SJSA1 (cell line): ENCODE measurements at places on chromosomes 11 and 22. TPM values are rescaled to one million over a fixed set of nuclear protein-coding genes. Genes with fewer than 3 reads are reported as not detected.

DNA sequence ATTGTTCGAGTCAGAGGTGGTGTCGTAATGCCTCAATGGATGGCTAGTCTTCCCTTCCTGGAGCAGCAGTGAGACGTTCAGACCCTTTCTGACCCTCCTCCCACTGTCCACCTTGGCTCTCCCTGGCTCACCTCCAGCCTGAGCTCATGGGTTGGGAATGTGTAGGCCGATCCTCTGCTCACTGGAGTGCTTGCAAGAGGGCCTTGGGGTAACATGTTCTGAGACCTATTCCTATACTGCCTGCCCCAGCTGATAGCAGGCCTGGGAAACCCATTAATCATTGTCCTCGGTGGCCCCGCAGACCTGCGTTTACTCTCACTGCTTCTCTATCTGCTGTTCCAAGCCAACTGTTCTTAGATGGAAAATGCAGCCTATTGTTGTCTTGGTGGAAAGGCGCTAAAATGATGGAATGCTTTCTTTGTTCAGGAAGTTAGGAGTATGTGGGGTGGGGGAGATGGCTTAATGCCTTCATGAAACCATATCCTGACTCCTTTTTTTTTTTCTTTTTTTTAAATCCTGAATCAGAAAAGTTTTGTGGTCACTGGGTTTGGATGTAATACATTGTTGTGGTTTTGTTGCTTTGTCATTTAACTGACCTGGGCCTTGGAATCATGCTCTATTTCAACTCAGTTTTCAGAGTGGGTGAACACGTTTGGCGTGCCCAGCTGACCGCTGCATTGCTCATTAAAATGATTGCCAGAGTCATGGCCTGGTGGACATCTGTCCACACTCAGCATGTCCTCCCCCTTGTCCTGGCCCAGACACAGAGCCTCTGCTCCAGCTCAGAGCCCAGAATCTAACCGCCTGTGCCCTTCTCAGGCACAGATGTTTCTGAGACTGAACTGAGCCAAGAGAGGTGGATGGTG lies 72.5 kb downstream of the MICAL2 start:
- peak; percentile 93 for DNase-seq
- no peak overlapping the region for H3K4me3 ChIP-seq
- H3K4me1 ChIP-seq = peaks cover 89% of the 10 kb centered on the region
- H3K27me3 ChIP-seq = no peaks in the 10 kb centered on the region
- peak overlapping the region; percentile 98 for H3K27ac ChIP-seq
- 0 out of 2 replicates have a peak, but pooled peaks cover 3% of the 10 kb centered on the region for H3K36me3 ChIP-seq

The OR51G2 gene
- total RNA-seq = not detected in 2 replicates

GRCh38 chr11:122863704-122864326 lies 18.7 kb upstream of the JHY start:
- no peak overlapping the region for H3K4me3 ChIP-seq
- DNase-seq = peak; percentile 9
- H3K4me1 ChIP-seq = no peaks in the 10 kb centered on the region
- no peaks in the 10 kb centered on the region for H3K36me3 ChIP-seq

GRCh38 chr11:85531191-85531897 lies 95.8 kb downstream of the DLG2 start:
- no peaks in the 10 kb centered on the region for H3K4me1 ChIP-seq
- no peak for DNase-seq
- no peaks in the 10 kb centered on the region for H3K27me3 ChIP-seq
- H3K4me3 ChIP-seq = no peak overlapping the region
- H3K36me3 ChIP-seq = no peaks in the 10 kb centered on the region

DNA sequence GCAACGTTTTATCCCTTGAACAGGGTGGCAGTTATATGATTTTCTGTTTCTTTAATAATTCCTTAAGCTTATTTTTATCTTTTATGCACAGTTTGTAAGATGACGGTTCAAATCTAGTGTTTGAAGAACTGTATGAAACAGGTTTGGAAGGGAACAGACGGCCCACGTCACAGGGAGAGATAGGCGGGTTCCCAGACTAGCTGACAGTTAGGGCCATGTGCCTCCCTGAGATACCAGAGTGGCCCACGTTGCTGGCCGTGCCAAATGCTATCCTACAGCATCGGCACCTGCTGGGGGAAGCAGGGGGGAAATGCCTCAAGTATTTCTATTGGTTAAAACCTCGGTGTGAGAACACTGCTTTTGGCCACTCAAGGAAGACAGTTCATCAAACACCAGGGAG lies 50.2 kb upstream of the BID start:
- no peak overlapping the region for H3K4me3 ChIP-seq
- H3K27me3 ChIP-seq = no peaks in the 10 kb centered on the region
- no peaks in the 10 kb centered on the region for H3K4me1 ChIP-seq
- H3K27ac ChIP-seq = no peak overlapping the region

GRCh38 chr22:19179497-19180048 lies 1.0 kb upstream of the SLC25A1 start:
- H3K27ac ChIP-seq = no peak overlapping the region
- no peaks in the 10 kb centered on the region for H3K27me3 ChIP-seq
- peaks cover 43% of the 10 kb centered on the region for H3K36me3 ChIP-seq
- peak overlapping the region; percentile 100 for H3K4me3 ChIP-seq
- H3K4me1 ChIP-seq = peaks cover 34% of the 10 kb centered on the region

The EMID1 gene
- 45.6 and 78.9 TPM in 2 replicates for total RNA-seq

The BATF2 gene
- total RNA-seq = not detected in 2 replicates

DNA sequence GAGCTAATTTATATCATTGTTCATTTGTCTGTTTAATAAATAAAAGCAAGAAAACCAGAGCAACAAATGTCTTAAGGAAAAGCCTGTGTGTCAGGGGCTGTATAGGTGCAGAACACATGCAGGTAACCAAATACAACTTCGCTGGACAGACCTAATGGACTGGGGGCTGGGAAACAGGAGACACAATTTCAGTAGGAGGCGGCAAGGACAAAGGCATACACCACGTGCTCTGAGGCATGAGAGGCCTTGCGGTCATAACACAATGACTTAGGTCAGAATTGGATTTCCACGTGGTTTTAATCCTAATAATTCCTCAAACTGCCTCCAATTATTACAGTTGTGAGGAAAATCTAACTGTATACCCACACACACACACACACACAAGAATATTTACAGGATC lies 8.7 kb upstream of the GLB1L3 start:
- no peaks in the 10 kb centered on the region for H3K27me3 ChIP-seq
- no peak overlapping the region for H3K4me3 ChIP-seq
- no peak for DNase-seq
- H3K36me3 ChIP-seq = no peaks in the 10 kb centered on the region
- peak overlapping the region; percentile 72 for H3K27ac ChIP-seq

DNA sequence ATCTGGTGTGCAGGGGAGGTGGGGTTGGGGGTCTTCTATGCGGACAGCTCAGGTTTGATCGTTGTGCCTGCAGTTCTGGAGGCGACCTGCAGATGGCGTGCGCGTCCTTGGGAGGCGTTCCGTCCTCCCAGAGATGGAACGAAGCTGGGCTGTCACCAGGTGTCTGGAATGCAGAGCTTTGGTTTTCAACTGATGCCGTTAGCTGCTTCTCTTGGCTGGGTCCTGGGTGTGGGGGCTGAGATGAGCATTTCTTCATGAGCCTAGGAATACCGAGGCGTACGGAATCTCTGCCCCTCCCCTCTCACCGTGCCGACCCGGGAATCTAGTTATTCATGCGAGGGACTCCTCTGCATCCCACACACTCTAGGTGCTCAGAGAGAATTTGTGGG lies 98.6 kb downstream of the CEP164 start:
- no peaks in the 10 kb centered on the region for H3K27me3 ChIP-seq
- peak; percentile 32 for DNase-seq
- H3K4me3 ChIP-seq = no peak overlapping the region
- H3K27ac ChIP-seq = no peak overlapping the region
- no peaks in the 10 kb centered on the region for H3K4me1 ChIP-seq

- H3K27ac ChIP-seq = no peak overlapping the region
- H3K36me3 ChIP-seq = no peaks in the 10 kb centered on the region
- H3K4me1 ChIP-seq = no peaks in the 10 kb centered on the region
These were observed 96.9 kb upstream of the LARGE1 start for GRCh38 chr22:34017205-34017604.

- H3K27me3 ChIP-seq = no peaks in the 10 kb centered on the region
- no peak overlapping the region for H3K4me3 ChIP-seq
- DNase-seq = no peak
- no peaks in the 10 kb centered on the region for H3K4me1 ChIP-seq
- H3K27ac ChIP-seq = no peak overlapping the region
- no peaks in the 10 kb centered on the region for H3K36me3 ChIP-seq
These were observed 342.3 kb upstream of the CCDC179 start for GRCh38 chr11:23202611-23203010.

The FAM111B gene
- 59.0 and 69.5 TPM in 2 replicates for total RNA-seq

The NECTIN1 gene
- 1.3 and 2.3 TPM in 2 replicates for total RNA-seq

GRCh38 chr11:111515591-111515990 lies 1.0 kb downstream of the HOATZ start:
- H3K27me3 ChIP-seq = no peaks in the 10 kb centered on the region
- no peak for DNase-seq
- peaks cover 9% of the 10 kb centered on the region for H3K4me1 ChIP-seq
- no peaks in the 10 kb centered on the region for H3K36me3 ChIP-seq
- no peak overlapping the region for H3K27ac ChIP-seq
- no peak overlapping the region for H3K4me3 ChIP-seq

The PRG3 gene
- total RNA-seq = not detected in 2 replicates

The ALKBH8 gene
- total RNA-seq = 3.8 and 6.2 TPM in 2 replicates

- DNase-seq = no peak
- no peak overlapping the region; the same call in 1 of the 2 replicates for H3K27ac ChIP-seq
- H3K4me1 ChIP-seq = peaks cover 19% of the 10 kb centered on the region
- no peaks in the 10 kb centered on the region for H3K36me3 ChIP-seq
- H3K4me3 ChIP-seq = no peak overlapping the region
- H3K27me3 ChIP-seq = no peaks in the 10 kb centered on the region
These were observed 106.2 kb downstream of the ABTB2 start for GRCh38 chr11:34251589-34251980.

GRCh38 chr11:130308059-130308458 lies 6.7 kb downstream of the ZBTB44 start:
- no peak for DNase-seq
- no peak overlapping the region for H3K27ac ChIP-seq
- H3K36me3 ChIP-seq = no peaks in the 10 kb centered on the region
- no peak overlapping the region for H3K4me3 ChIP-seq
- no peaks in the 10 kb centered on the region for H3K27me3 ChIP-seq
- H3K4me1 ChIP-seq = peaks cover under 1% of the 10 kb centered on the region; the same call in 1 of the 2 replicates

- no peaks in the 10 kb centered on the region for H3K36me3 ChIP-seq
- DNase-seq = no peak
- no peak overlapping the region for H3K4me3 ChIP-seq
- H3K4me1 ChIP-seq = no peaks in the 10 kb centered on the region
- no peak overlapping the region for H3K27ac ChIP-seq
These were observed 130.0 kb downstream of the VPREB1 start for GRCh38 chr22:22374579-22374978.

DNA sequence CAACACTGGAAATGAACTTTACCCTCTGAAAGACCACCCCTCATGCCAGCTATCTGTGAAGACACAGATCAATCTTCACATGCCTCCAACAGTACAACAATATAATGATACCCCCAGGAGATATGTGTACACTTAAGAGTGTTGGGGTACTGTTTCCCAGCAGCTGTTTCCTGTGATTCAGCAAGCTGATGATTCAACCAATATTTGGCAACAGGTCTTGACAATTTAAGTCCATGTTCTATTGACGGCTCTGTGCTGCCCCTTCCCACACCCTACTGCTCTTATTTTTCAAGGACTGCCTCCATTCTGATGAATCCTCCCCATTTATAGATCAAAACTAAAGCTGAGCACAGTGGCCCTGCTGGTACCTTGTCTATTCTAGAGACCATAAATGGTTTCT lies 6.6 kb downstream of the SNX19 start:
- H3K4me1 ChIP-seq = peaks cover 5% of the 10 kb centered on the region; the same call in 1 of the 2 replicates
- H3K27me3 ChIP-seq = no peaks in the 10 kb centered on the region
- no peak overlapping the region for H3K4me3 ChIP-seq
- no peak for DNase-seq
- H3K36me3 ChIP-seq = peaks cover 55% of the 10 kb centered on the region
- no peak overlapping the region for H3K27ac ChIP-seq

DNA sequence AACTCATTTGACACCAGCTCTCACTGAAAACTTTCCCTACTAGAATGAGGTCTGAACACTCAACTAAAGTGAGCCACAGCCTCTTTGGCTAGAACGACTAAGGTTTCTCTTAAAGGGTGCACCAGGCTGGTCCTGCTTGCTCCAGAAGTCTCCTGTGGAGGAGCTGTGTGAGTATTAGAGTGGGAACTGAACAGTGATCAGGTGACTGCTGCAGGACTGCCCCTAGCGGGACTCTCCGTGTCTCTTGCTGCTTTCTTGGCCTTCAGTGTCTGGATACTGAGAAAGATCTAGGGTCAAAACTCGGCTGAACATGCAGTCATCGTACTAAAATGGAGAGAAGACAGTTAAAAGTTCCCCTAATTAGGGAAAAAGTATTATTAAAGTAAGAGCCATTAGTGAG lies 34.6 kb downstream of the FAM118A start:
- H3K27ac ChIP-seq = no peak overlapping the region
- peaks cover 41% of the 10 kb centered on the region for H3K36me3 ChIP-seq
- DNase-seq = no peak
- no peak overlapping the region for H3K4me3 ChIP-seq

The CABP7 gene
- not detected in 2 replicates for total RNA-seq

DNA sequence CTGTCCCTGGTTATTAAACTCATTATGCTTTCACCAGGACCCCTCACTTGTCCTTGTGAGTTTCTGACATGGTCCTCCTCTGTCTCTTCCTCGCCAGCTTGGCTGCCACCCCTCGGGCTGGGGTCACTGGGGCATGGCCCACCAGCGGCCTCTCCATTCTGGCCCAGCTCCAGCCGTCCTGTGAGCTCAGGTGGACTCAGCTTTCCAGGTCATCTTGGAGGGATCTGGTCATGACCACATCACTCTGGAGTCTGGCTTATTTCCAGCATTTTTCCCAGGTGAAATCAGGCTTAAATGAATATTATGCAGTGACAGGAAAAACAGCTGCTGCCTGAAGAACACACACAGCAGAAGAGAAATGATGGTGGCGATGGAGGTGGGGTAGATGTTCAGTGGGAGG lies 224.5 kb downstream of the ADAMTS15 start:
- no peak for DNase-seq
- no peaks in the 10 kb centered on the region for H3K27me3 ChIP-seq
- H3K4me3 ChIP-seq = no peak overlapping the region
- H3K36me3 ChIP-seq = no peaks in the 10 kb centered on the region
- no peak overlapping the region for H3K27ac ChIP-seq
- H3K4me1 ChIP-seq = peaks cover 36% of the 10 kb centered on the region

GRCh38 chr11:119783466-119784400 lies 54.7 kb upstream of the NECTIN1 start:
- H3K4me3 ChIP-seq = no peak overlapping the region
- H3K27ac ChIP-seq = no peak overlapping the region
- H3K27me3 ChIP-seq = no peaks in the 10 kb centered on the region
- no peak for DNase-seq
- H3K36me3 ChIP-seq = no peaks in the 10 kb centered on the region
